ENCODE measurements at places on chromosomes 2 and 18.

- DNase-seq, result no peak
These were observed 35.4 kb upstream of the WIPF1 start for GRCh38 chr2:174632841-174633622.

- no peak for DNase-seq
These were observed 53.7 kb downstream of the EPHA4 start for GRCh38 chr2:221518201-221518934.

- no peak for DNase-seq
These were observed 102.8 kb upstream of the FZD7 start for GRCh38 chr2:201930831-201931230.

DNA sequence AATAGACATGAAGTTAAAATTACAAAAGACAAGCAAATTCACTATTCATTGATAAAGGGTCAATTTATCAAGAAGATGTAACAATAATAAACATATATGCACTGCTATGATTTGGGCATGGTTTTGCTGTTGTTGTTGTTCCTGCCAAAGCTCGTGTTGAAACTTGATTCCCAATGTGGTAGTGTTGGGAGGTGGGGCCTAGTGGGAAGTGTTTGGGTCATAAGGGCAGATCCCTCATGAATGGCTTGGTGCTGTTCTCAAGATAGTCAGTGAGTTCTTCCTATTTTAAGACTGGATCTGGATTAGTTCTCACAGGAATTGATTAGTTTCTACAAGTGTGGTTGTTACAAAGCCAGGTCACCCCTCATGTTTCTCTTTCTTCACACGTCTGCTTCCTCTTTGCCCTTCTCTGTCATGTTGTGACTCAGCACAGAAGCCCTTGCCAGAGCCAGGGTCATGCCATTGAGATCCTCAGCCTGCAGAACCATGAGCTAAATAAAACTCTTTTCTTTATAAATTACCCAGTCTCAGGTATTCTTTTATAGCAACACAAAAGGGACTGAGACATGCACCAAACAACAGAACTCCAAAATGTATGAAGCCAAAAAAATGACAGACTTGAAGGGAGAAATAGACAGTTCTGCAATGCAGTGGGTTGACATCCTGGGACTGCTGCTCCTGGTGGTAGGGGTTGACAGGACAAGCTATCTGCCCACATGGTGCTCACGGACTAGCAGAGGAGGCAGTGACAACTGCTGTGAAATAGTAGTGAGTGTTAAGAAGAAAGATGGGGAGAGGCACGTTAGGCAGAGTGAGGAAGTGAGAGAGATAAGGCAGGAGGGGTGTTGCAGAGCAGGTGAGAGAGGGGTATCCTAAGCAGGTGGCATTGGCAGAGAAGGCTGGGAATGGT, 18.6 kb upstream of the SKA1 start:
- no peak for DNase-seq

GRCh38 chr18:23761941-23762340, 72.7 kb downstream of the LAMA3 start:
- DNase-seq, result no peak

DNA sequence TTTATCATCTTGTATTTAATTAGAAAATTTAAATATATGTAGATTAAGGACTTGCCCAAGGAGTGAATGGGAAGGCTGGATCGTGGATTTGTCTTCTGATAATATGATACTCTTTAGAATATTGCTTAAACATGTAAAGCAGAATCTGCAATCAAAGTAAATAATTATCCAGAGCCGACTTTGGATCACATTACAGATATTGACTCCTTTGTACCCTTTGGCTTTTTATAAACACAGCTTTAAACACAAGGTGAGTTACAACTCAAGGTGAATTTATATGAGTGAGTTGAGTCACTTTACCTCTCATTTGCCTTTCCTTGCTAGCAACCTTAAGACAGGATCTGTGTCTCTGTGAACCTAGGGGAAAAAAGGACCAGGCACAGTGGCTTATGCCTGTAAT, 37.7 kb upstream of the SLC25A52 start:
- no peak for DNase-seq

GRCh38 chr18:45774065-45774521, 50.1 kb downstream of the SLC14A1 start:
- no peak for DNase-seq

Data from activated CD4-positive, alpha-beta T cell treated with anti-CD3 and anti-CD28 coated beads for 48 hours (primary cell).